ENCODE measurements at places on chromosomes 4 and X.

GRCh38 chrX:79100791-79101484, 43.5 kb upstream of the GPR174 start:
- DNase-seq = no peak

DNA sequence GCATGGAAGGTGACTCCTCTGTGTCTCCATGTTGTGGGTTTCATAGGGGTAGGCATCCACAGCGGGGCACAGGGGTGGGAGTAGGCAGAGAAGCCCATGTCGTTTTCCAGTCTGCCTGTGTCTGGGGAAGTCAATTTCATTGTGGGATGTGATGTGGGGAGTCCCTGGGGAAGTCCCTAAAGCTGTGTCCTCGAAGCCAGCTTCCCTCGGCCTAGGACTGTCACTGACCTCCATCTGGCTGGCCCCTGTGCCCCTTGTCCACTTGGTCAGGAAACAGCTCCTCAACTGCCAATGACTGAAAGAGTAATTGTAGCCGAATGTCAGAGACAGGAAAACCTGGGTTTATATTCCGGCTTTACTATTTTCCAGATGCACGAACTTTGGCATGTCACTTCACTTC, 109.6 kb downstream of the DRD5 start:
- no peak for DNase-seq

GRCh38 chrX:148785256-148785655, 284.8 kb downstream of the AFF2 start:
- DNase-seq = no peak

- peak; percentile 51 for DNase-seq
These were observed 207.7 kb downstream of the MGST2 start for GRCh38 chr4:139873111-139873860.
